ENCODE measurements at places on chromosomes 7 and 10.

- DNase-seq, result no peak
These were observed 181.3 kb downstream of the IMMP2L start for GRCh38 chr7:111380945-111381344.

DNA sequence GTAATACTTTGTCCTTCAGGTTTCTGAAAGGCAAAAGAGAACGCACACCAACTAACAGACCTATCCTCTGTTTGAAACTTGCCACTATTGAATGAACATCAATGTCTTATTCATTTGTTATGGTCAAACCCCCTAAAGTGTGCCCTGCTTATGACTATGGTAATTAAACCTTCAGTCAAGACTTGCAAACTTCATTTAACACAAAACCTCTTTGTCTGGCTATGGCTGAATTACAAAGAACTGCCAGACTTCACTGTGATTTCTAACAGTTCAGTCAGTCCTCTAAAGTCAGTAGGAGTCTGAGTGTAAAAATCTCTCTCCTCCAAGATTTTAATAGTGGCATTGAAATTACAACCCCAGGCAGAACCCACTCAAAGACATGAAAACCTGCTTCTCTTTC is 702.5 kb upstream of the LRRN3 start:
- DNase-seq, result no peak

- no peak for DNase-seq
These were observed 177.6 kb upstream of the PITRM1 start for GRCh38 chr10:3350205-3350604.

- no peak for DNase-seq
These were observed 830 bp downstream of the IMPDH1 start for GRCh38 chr7:128408709-128409595.

GRCh38 chr10:70293169-70293843 is 9.5 kb upstream of the NPFFR1 start:
- peak; percentile 4 for DNase-seq

DNA sequence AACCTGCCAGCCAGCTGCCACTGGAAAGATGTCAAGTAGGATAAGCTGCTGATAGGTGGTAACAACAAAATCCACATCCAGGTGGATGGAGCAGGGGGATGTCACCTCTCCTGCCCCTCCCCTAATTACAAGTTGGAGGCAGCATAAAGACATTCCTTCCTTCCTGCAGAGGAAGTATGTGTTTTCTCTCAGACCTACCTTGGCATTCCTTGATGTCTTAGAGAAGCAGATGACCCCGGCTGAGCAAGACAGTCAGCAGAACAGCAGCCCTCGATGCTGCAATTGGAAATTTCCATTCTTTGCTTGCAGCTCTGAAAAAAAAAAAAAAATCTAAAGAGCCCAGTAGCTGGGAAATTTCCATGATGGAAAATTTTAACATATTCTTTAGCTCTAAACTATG is 137.5 kb upstream of the MKLN1 start:
- DNase-seq, result no peak

GRCh38 chr10:133217800-133218589 is 12.0 kb upstream of the UTF1 start:
- no peak for DNase-seq

- DNase-seq, result peak; percentile 1
These were observed 421.4 kb downstream of the SDK1 start for GRCh38 chr7:3722396-3722922.

DNA sequence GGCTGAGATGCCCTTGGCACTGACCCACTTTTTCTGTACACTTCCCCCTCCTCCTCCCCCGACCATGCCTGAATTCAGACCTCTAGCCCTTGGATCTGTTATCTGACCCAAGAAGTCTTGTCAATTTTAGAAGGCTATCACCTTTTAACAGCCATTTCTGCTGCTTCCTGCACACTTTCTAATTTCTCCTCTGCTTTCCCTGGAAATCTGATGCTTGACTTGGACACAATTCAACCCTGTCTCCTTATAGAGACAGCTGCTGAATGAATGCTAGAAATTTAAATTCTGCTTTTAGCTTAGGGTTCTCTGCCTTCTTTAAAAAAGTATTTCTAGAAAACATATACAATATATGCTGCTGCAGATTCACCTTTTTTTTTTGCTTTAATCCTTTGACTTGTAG is 417.9 kb upstream of the KLF6 start:
- no peak for DNase-seq

DNA sequence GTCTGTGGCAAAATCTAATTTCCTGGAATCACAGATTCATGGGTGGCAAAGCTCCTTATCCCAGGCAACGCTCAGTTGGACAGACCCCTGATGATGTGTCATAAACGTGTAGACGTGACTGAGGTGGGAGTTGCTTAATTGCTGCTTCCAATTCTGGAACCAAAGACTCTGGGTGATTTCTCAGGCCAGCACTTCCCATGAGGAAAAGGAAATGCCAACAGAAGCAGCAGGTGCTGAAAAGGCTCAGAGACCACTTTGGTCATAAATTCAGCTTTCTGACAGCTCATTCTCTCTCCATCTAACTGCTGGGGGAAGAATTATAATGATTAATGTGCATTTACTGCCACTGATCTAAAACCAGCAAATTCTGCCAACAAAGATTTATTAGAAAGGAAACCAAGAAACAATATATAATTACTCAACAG is 88.7 kb downstream of the OSBPL3 start:
- DNase-seq, result no peak

- DNase-seq, result no peak
These were observed 78.1 kb upstream of the CYTH3 start for GRCh38 chr7:6350433-6351058.

DNA sequence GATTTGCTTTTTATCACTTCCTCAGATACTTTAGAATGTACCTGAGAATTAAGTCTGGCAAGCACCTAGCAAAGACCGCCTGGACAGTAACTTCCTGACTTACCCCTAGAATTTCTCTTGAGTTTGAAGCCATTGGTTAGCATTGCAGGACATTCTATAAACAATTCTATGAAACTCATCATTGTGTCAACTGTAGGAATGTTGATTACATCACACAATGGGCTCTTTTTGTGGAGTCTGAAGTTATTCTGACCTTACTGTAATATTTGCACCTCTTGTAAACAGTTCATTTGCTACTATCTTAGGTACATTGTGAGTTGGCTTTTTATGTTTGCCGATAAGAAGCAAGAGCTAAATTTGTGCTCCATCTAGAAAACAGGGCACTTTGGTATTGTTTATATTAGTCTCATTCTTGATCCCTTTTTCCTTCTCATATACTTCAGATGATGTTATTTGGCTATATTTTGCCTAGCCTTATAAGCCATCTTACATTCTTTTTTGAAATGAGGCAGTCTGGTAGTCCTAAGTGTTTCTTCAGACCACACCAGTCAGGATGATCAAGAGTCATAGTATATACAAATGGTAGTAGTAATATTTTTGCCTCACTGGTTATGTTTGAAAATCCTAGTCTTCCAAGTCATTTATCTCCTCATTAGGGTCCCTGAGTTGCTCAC is 52.4 kb downstream of the CASD1 start:
- no peak for DNase-seq

DNA sequence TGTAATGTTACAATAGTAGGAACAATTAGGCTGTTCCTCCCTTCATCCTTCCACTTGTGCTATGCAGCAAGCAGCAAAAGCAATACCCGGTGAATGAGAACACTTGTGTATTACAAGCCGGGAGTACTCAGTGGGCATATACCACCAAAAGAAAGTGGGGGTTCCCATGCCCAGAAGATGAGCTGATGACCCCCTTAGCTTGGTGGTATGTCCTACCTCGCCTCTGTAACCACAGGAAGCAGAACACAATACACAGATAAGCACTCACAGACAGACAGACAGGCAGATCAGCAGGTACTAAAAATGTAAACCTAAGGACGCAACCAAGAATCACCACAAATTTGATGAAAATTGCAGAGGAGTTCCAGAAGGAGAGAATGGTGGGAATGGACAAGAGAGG is 15.5 kb upstream of the KIF20B start:
- DNase-seq, result no peak

GRCh38 chr7:118330388-118330787 is 105.9 kb downstream of the ANKRD7 start:
- DNase-seq, result no peak

GRCh38 chr7:107262857-107263256 is 94.1 kb downstream of the HBP1 start:
- no peak for DNase-seq

- DNase-seq, result no peak
These were observed 65.7 kb downstream of the GBF1 start for GRCh38 chr10:102311025-102311420.

DNA sequence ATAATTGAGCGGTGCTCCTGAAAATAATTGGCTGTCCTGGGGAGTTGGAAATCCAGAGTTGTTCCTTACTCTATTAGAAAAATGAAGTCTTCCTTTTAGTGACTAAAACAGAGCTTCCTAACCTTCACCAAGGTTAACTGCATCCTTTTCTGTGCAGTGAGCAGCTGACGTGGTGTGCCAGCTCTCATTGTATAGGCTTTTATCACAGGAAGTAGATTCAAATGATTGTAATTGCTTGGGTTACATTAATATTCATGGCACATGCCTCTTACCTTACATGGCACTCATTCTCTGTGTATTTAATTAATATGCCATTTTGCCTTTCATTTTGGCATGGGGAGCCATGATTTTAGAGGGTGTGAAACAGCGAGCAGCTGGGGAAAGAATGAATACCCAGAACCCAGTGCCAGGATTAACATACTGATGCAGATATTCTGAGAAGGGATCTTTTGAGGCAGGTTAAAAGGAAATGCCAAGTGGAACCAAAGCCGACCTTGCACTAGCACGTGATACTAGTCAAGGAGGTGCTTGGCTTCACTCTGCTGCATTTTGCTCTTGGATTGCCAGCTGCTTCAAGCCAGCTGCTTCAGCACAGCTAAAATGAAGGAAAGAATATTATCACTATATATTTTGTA is 115.3 kb downstream of the ST7 start:
- peak; percentile 10 for DNase-seq

GRCh38 chr10:69475433-69475830 is 24.2 kb downstream of the TSPAN15 start:
- DNase-seq, result no peak

GRCh38 chr10:10600004-10600403 is 417.7 kb upstream of the CELF2 start:
- DNase-seq, result no peak

- DNase-seq, result no peak
These were observed 35.8 kb downstream of the OTUD1 start for GRCh38 chr10:23474626-23475025.

DNA sequence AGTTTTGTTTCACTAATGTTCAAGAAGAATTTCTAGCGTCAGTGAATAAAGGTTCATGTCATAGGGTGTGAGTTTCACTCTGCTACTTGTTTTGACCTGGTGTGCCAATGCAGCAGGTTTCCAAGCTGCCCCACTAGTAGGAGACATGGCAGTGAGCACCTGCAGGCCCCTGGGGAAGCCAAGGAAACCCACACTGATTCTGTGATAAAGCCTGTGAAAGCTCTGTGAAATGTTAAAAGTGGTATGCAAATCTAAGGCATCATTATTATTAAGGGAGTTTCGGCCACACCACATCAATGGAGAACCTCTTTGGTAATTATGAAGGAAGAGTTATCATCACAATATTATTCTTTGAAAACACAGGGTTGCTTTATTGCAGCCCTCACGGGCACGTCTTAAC is 46.4 kb downstream of the ABCB5 start:
- DNase-seq, result no peak

- peak; percentile 40 for DNase-seq
These were observed 18.4 kb downstream of the ADAM8 start for GRCh38 chr10:133258066-133258817.

DNA sequence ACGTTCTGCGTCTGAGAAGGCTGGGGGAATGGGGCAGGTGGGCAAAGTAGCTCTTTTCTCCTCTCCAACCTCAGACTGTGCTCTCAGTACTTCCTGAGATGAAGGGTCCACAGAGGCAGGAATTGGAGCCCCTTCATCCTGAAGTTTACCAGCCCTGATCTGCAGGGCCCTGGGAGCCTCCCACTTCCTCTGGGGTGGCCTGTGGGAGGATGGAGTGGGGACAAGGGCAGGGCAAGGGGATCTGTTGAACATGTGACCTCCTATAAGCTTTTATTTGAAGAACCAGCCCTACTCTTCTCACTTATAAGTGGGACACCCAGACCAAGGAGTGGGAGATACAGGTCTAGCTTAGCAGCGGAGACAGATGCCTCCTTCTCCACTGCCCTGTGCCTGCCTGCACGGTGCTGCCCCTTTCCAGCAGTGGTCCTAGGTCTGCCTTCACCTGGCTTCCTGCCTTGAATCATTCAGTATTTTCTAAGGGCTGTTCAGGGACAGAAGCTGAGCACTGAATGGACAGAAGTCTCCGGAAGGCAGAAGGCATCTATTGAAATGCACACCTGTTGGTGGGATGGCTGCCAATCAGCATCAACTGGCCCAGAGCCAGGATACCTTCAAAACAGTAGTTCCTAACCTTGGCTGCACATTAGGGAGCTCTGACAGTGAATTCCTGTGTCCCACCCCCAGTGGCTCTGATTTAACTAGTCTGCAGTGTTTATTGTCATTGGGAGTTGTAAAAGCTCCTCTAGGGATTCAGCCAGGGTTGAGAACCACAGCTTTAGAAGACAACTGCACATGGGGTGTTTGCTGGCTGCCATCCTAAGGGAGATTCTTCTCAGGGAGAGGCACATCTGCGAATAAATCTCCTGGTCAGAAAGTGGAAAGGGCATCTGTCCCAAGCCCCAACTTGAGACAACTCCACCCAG is 2.7 kb upstream of the ARHGAP22 start:
- no peak for DNase-seq

- no peak for DNase-seq
These were observed 109.7 kb upstream of the NAMPT start for GRCh38 chr7:106394526-106394925.

DNA sequence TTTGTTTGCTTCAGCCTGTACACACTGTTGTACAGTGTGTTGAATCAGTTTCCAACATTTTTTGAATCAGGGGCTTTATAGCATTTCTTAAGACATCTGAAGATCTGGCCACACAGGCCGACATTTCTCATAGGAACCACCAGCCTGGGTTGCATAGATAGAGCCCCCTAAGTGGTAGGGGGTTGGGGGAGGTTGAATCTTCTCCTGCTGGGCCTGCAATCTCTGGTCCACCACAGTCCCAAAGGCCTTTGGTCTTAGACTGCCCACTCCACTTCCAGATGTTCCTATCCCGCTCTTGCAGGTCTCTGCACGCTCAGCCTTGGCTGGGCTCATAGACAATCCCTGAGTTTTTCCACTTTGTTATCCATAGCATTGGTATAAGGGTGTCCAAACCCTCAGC is 75.4 kb upstream of the HABP2 start:
- no peak for DNase-seq

GRCh38 chr10:101041252-101041761 is 10.3 kb downstream of the SFXN3 start:
- peak; percentile 86 for DNase-seq

Data from CD4-positive, alpha-beta T cell treated with Interleukin-21 for 1 hour (primary cell).